ENCODE measurements at places on chromosomes 5 and 9.

DNA sequence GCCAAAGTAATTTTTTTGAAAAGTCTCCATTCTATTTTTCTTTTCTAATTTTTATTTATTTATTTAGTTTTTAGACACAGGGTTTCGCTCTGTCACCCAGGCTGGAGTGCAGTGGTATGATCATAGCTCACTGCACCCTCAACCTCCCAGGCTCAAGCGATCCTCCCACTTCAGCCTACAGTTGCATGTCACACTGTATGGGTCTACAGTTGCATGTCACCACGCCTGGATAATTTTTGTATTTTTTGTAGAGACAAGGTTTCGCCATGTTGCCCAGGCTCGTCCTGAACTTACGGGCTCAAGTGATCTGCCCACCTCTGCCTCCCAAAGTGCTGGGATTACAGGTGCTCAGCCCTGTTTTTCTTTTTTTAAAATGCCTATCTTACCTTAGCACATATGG lies 10.7 kb downstream of the FANCC start:
- no peak for DNase-seq

- peak; percentile 73 for DNase-seq
Measured at GRCh38 chr5:64612344-64612961, 77.8 kb upstream of the SHISAL2B start.

DNA sequence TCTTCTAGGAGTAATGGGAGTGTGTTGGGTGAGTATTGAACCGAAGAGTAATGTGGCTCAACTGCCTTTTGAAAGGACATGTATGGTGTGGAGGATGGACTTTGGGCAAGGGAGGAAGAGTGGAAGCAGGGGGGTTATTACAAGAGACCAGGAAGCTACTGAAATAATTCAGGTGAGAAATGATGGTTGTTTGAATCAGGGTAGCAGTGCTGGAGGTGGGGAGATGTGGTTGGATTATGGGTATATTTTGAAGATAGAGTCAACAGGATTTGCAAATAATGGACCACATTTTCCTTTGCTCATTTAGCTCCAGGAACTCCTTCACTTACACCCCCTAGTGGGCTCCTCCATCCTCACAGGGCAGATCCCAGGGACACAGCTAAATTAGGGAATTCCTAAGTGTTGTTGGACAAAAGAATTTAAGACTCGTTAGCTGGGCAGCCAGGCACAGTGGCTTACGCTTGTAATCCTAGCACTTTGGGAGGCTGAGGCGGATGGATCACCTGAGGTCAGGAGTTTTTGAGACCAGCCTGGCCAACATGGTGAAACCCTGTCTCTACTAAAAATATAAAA lies 1.2 kb upstream of the SLC4A9 start:
- peak; percentile 62 for DNase-seq

DNA sequence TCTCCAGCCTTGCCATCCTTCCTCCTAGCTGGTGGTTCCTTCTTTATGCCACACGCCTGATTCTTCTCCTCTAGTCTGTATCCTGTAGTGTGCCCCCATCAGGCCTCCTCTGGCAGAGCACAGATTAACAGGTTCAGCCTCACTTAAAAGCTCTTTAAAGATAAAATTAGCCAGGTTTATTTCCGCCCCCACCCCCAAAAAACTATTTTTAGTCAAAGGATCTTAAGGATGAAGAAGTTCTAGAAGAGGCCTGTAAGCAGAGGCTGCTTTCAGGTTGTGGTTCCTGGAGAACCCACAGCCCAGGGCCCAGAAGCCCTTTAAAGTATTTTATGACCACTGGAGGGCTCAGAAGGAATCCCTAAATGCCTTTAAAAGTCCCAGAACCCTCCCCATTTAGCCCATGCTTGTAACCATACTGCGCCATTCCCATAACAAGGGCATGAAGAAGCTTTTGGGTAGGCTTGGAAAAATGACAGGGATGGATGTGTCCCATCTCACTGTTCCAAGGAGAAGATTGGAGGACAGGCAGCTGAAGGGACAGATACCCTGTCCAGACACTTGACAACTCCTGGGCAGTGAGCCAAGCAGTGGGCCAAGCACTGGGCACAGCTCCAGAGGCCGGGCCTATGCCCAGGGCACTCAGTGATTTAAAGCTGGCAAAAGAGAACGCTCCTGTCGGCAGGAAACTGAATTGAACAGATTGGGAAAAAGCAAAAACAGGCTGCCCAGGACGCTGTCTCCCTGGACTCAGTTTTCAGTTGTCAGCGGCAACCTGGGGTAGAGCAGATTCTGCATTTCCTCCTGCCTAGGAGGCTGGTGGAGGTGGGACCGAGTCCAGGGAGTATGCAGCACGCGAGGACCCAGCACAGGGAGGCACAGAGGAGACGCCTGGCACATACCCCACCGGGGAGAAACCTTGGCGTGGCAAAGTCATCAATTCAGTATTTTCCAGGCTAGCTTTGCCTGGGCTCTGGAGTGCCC lies 106.3 kb upstream of the SSBP2 start:
- DNase-seq = peak; percentile 17

- DNase-seq = no peak
Measured at GRCh38 chr9:130498918-130499698, 54.3 kb downstream of the ASS1 start.

DNA sequence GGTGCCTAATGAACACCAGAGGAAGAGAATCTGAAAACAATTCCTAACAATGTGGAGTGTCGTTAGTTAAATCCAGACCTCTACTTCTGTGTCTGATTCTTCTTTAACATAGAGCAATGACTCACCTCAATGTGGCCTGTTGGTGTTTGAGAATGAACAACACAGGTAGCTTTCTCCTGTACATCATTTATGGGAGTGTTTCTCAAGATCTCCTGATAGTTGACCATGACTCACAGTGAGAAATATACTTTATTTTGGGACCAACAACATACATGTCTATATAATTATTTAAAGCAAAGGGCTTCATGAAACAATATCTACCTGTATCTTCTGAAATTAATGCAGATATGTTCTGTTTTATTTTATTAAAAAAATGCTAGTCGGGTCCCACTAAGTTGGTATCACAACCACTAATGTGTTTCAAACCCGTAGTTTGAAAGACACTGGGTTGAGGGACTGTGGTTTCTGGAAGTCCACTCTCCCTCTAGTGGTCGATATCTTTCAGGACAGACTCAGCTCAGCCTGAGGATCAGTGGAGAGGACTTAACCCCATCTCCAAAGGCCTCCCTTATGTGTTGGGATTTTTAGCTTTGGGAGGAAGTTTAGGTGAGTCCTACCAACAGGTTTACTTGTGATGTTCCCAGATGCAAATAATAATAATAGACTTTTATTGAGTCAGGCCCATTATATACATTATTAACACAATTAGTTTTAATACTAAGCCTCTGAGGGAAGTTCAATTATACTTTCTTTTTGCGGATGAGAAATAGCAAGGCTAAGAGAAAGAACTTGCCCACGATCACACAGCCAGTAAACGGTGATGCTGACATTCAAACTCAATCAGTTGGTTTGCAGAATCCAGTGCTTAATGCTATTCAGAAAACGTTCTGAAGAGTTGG lies 70.0 kb upstream of the KLF9 start:
- DNase-seq = peak; percentile 86

- peak; percentile 14 for DNase-seq
Measured at GRCh38 chr9:14652729-14653377, 40.4 kb downstream of the ZDHHC21 start.

DNA sequence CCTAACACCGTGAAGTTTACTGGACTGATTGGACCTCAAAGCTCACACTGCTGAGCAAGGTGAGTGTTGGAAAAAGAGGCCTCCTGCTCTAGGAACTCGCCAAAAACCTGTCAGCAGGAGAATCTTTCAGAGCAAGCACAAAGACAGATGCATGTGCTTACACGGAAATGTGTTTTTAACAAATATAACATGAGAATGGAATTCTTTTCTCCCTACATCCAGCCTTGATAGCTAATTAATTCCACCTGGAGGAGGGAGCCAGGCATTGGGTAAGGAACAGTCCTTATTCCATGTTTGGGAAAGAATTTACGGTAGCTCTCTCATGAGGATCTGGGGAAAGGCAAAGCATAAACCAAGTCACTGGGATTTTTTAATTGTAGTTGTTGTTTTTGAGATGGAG lies 98.8 kb downstream of the KLF4 start:
- peak; percentile 34 for DNase-seq

DNA sequence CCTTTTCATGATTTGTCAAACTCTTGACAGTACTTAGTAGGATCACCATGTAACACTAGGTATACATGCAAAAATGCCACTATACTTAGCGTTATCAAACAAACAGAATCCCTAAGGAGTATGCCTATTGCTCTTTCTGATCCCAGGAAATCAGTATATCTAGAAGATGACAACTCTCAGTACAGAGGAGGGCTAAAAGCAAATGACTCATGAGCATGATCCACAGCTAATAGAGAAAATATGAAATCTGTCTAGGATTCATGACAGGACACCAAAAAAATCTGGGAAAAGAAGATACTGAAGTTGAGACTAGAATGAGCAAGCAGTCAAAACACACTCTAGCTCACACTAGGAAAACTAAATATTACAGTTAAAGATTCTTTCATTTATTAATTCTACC lies 89.2 kb downstream of the RAPGEF6 start:
- DNase-seq = peak; percentile 45

- DNase-seq = peak; percentile 82
Measured at GRCh38 chr9:89850631-89851325, 246.0 kb downstream of the GADD45G start.

- DNase-seq = no peak
Measured at GRCh38 chr5:139082813-139083498, 115.2 kb downstream of the SIL1 start.

DNA sequence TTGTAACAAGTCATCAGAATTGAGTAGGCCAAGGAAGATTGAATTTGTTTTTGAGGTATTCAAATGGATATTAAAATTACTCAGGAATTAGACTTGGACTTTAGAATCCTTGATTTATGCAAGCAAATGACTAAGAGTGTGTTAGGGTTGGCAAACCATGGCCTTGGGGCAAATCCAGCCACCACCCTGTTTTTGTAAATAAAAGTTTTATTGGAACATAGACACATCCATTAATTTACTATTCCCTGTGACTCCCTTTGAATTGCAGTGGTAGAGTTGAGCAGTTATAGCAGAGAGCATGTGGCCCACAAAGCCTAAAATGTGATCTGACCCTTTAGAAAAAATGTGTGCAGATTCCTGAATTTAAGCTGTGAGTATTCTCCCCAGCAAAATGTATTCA lies 115.6 kb downstream of the WDR70 start:
- peak; percentile 9 for DNase-seq

- DNase-seq = peak; percentile 58
Measured at GRCh38 chr5:96049398-96050272, 88.0 kb upstream of the ELL2 start.

DNA sequence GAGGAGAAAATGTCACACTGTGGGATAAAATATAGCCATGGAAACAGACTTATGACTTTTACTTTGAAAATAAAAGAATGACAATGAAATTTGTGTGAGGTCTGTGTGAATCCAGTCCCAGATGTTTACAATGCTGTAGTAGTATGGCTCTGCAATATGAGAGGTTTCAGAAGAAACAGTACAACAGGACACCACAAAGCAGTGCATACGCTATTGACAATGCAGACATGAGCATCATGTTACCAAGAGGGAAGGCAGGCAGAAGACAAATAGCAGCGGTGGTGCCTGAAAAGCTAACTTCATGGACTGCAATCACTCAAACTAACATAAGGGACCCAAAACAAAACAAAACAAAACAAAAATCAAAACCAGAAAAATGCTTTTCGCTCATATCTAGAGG lies 1.8 kb downstream of the FGF10 start:
- DNase-seq = no peak

DNA sequence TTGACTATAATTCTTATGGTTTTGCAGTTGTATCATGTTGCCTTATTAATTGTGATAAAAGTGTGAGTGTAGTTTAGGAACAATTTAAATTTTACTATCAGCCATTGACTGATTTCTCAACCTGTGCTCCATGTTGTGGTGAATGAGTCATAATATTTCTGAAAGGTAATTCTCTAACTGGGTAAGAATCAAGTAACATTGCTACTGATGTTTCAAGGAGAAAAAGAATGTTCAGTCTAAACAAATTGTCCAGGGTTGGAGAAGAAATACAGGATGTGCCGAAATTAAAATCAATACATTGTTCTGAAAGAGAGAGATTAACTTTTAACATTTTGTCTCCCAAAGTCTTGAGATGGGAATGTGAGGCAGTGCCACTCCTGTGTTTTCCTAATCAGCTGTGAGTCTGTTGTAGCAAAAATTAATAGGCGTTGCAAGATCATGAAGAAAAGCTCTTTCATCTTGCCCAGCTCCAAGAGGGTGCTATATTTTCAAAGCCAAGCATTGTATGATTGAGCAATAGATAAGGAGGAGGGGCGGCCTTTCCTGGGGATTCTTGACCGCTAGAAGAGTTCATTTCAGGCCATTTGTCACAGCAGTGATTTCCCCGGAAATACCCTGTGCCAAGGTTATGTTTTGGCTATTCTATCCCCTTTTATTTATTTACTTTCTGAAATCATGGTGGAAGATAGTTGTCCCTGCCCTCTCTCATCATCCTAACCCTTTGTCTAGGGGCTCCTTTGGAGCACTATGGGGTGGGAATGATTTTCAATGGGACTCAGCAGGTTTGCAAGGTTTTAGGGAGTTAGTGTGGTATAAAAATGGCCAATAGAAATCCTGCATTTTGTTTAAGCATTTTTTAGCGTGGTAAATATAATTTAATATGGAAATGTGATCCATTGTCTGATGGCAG lies 151.6 kb downstream of the FOCAD start:
- peak; percentile 14 for DNase-seq

GRCh38 chr5:19098434-19098833 lies 889.6 kb downstream of the CDH18 start:
- no peak for DNase-seq

DNA sequence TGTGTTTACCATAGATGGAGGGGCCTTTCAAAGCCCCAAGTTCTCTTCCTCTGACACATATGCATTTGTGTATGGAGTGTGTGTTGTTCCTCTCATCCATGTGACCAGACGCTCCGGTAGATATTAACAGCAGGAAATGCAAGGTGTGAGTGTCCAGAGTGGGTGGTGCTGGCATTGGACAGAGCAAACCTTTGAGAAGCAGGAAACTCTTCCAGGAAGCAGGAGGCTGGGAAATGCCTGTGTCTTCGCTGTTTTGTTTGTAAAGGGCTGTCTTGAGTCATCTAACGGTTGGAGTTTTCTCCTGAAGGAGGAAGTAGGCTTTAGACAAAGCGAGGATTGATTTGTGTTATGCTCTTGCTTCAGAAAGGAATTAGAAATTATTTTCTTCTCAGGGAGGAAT lies 370.9 kb downstream of the PLK2 start:
- no peak for DNase-seq
